ENCODE measurements at places on chromosomes 3 and 15.

DNA sequence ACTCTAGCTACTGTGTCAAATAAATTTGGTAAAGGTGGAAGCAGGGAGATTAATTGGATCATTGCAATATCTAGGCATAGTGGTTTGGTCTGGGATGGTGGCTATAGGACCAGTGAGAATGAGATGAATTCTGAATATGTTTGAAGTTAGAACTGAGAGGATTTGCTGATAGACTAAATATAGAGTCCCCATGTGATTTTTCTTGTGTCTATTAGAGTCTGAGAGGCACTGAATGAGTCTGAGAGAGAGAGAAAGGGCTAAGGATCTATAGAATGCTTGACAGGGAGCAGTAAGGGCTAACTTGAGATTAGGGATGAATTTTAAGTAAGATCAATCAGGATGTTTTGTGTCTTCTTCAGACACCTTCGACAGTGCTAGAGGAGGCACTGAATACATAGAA lies 77.9 kb upstream of the CHL1 start:
- no peak for DNase-seq

DNA sequence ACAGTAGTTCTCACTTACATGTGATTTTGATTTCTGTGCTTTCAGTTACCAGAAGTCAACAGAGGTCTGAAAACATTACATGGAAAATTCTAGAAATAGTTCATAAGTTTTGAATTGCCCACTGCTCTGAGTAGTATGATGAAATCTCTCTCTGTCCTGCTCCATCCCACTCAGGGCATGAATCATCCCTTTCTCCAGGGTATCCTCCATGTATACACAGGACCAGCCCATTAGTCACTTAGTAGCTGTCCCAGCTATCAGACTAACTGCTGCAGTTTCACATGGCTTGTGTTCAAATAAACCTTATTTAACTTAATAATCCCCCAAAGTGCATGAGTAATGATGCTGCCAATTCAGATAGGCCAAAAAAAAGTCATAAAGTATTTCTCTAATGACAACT lies 38.6 kb downstream of the EPHA3 start:
- peak; percentile 81 for DNase-seq

DNA sequence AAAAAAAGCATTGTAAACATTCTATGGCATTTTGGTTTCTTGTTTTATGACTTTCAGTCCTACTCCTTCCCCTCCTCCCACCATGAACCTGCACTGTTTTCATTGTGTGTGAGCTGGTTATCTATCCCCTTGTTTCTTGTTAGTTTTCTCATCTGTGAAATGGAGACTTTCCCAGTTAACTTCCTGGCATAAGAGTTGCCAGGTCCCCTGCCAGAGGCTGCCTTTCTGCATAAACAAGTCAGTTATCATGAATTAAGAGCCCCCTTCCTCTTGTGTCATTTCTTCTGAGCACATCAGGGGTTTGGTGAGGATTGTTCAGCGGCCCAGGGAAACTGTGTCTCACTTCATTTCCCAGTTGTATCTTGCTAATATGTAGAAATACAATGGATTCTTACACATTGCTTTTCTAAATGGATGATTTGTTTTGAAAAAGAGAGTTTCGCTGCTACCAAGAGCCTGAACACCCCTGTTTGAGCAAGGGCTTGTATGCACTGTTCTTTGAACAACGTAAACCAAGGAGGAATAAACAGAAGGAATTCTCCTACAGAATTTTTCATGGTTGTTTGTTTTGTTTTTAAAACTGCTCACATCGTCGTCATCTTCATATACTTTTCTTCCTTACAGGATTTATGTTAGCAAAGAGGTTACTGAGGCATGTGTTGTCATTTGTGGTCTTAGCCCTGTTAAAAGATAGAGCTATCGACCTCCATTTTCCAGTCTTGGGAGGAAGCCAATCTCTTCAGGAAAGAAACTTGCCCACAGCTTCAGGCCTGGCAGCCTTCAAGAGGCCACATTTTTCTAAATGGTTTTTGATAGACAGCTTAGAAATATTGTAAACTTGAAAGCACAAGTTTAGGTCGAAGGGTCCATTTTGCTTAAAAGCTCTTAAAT lies 144.6 kb upstream of the IL12A start:
- no peak for DNase-seq

DNA sequence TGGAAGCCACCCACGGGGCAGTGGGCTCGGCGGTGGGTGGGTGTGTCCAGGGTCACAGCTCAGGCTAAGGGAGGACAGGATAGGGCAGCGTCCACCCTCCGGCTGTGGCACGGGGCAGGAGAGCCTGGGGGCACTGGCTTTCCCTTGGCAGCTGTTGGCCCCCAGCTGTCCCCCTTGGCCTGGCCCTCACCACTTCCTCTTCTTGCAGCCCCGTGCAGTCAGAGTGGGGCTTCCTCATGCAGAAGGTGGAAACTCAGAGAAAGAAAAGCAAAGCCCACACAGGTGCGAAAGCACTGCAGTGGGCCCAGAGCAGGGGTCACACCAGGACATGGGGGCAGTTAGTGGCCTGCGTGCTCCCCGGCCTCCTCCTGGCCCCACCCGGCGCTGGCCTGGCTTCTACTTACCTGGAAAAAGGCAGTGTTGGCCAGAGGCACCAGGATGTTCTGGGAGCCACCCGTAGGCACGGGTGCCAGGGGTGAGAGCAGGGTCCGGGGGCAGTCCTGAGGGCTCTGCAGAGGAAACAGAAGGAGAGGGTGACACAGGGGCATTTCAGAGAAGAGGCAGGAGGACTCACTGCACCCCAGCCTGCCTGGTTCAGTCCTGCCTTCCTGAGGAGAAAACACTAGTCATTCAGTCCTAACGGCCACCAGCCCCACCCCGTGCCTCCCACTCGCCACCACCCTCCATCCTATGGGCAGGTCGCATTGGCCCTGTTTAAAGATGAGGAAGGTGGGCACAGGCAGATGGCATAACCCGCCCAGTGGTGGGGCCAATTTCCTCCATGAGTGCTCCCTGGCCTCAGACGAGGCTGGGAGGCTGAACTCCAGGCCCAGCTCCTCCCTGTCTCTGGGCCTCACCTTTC lies 28.3 kb downstream of the PLXND1 start:
- no peak for DNase-seq

- DNase-seq, result no peak
Observed at GRCh38 chr3:53496984-53497383, 2.6 kb downstream of the CACNA1D start.

DNA sequence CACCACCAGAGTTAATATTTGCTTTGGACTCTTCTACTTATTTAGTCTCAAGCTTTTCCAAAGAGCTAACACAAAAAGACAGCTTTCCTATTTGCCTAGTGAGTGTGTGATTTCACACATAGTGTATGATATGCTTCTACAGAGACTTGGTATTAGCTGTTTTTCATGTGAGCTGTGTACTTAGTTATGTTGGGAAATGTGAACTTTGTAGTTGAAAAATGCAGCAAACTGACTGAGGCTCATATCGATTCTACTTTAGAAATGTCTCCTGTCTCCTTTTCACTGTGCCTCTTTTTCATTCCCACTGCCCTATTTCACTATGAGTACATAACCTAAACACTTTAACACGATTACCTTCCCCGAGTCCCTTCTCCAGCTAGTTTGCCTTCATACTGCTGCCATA lies 136.5 kb downstream of the ALCAM start:
- no peak for DNase-seq

GRCh38 chr15:77614251-77614806 lies 18.4 kb downstream of the LINGO1 start:
- DNase-seq, result no peak

DNA sequence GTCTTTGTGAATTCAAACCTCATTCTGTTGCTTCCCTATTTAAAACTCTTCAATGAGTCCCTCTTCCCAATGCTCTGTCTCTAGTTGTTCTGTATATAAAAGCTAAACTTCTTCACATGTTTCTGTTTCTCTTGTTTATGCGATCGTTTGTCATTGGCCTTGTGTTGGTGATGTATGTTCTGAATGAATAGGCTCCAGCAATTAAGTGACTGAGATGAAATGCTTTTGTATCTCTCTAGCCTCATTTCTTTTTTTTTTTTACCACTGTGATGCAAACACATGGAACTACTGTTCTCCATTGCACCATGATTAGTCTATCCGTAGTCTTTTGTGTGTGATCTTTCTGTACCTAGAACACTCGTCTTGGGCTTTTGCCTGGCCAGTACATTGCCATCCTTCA lies 380.5 kb upstream of the TPRG1 start:
- no peak for DNase-seq

GRCh38 chr3:111690242-111690641 lies 95.1 kb upstream of the ZBED2 start:
- DNase-seq, result no peak

DNA sequence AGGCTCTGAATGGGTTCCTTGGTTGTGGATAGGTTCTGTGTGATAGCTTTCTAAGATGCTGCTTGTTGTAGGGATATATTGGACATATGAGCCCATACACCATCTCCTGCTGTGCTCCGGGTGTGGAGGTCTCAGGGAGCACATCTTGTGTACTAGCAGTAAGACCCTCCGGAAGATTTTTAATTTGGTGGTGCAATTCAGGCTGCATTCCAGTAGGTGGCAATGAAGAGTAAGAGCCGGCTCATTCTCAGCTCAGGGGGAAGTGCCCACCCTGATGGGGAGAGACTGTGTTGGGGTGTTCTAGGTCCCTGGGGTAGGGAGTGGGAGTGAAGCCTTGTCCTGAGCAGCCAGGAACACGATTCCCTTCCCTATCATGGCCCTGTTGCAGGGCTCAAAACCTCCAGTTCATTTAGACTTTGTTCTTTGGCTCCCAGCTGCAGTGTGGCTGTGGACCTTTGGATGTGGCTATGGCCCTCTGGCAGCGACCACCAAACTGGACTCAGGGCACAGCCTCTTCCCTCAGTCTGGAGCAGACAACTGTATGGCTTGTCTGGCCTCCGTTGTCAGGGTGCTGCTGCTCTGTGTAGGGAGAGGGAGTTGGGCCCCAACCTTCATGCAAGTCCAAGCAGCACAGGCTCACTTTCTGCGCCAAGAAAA lies 104.7 kb downstream of the UNC13C start:
- peak; percentile 8 for DNase-seq

- DNase-seq, result no peak
Observed at GRCh38 chr3:69343875-69344274, 42.0 kb downstream of the FRMD4B start.

DNA sequence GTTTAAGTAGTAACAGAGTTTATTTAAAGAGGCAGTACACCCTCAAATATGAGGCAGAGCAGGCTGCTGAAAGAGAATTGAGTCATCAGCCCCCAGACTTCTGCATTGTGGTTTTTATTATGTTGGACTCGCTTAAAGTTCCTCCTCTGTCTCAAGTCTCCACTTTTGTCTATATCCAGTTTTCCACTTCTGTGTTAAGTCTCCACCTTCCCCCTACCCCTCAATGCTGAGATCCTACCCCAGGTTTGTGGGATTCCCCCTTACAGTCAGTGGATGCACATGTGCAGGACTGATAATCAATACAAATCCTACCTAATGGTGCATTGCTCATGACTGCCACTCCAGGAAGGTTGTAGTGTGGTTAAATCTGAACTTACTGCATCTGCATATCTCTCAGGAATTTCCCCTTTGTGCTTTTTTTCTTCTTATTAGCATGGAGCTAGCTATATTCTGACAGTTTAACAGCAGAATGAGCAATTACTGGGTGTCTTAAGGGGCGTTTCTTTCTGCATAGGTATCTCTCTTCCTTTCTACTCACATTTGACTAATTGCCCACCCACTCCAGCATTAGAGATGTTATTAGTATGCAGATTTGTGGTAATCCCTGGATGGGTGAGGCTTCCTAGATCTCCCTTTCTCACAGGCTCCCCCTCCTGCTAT lies 11.9 kb upstream of the CD200R1L start:
- DNase-seq, result no peak

DNA sequence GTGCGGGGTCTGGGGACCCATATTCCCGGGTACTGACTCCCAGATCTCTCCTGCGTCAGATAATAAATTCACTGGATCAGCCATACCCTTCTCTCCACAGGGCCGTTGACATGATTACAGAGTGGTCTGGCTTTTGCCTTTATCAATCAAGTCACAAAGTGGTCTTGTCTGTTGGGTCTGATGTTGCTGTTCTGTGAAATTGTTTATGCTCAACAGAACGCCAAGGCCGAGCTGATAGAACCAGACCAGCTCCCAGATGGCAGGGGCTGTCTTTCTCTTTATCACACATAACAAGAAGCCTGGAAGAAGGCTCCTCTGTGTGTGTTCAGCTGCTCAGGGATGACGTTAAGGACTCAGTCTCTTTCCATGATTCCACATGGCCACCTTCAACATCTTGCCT lies 751 bp upstream of the DCLK3 start:
- DNase-seq, result no peak

DNA sequence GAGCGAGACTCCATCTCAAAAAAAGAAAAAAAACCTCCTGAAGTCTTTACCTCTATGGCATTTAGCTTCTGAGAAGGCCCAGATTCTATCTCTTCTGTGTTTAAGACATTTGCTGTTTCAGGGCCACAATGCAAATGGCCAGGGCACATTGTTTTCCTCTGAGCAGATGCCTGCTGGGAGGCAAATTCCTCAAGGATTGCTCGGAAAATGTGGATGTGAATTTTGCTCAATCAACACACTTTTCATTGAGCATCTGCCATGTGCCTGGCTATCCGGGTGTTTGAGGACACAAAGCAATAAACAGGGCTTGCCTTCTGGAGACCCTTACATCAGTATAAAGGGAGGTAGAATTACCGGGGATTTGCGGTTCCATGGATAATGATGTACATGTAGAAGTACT lies 20.0 kb downstream of the TRIM71 start:
- no peak for DNase-seq

- no peak for DNase-seq
Observed at GRCh38 chr3:159672728-159673688, 315.6 kb upstream of the IL12A start.

DNA sequence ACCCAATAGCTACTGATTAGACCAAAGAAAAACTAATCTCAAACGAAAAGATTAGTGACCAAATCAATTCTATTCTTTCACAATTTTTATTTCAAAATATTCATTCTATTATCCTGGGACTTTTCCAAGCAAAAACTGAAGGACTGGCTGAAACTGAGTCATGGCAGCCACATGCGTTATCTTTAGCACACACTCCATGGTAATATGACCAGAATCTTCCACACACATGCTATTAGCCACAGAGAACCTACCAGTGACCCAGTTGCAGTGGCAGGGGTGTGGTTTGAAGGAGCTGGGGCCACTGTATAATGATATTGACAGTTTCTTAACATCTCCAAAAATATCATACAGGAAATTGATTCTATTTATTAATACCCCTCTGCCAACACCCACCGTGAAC lies 154.8 kb upstream of the ABI3BP start:
- DNase-seq, result no peak

DNA sequence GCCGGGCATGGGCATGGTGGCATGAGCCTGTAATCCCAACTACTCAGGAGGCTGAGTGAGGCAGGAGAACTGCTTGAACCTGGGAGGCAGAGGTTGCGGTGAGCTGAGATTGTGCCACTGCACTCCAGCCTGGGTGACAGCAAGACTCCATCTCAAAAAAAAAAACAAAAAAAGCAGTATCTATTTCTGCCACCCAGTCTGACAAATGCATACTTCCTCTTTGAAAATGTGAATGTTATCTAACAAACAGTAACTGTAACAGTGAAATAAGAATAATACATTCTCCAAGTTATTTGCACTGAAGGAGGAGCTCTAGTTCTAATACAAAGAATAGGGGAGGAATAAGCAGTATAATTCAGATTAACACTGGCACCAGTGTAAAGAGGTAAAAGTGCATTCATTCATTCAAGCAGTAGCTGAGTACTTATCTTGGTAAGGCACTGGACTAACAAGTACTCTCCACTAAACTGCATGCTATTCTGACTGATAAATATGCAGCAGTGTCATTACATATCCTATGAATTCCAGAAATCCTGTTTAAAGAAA lies 12.9 kb downstream of the VPS13C start:
- no peak for DNase-seq

- no peak for DNase-seq
Observed at GRCh38 chr3:62538691-62539356, 165.5 kb upstream of the FEZF2 start.
